ENCODE measurements at places on chromosomes 1 and 21.

- DNase-seq = no peak
These were observed 147.2 kb upstream of the SGIP1 start for GRCh38 chr1:66386712-66387111.

- DNase-seq = no peak
These were observed 191.8 kb upstream of the RAB4A start for GRCh38 chr1:229079016-229079595.

GRCh38 chr1:11602424-11602823, 51.8 kb downstream of the FBXO2 start:
- DNase-seq = no peak

- DNase-seq = no peak
These were observed 811 bp downstream of the KRTAP12-1 start for GRCh38 chr21:44681152-44681551.

DNA sequence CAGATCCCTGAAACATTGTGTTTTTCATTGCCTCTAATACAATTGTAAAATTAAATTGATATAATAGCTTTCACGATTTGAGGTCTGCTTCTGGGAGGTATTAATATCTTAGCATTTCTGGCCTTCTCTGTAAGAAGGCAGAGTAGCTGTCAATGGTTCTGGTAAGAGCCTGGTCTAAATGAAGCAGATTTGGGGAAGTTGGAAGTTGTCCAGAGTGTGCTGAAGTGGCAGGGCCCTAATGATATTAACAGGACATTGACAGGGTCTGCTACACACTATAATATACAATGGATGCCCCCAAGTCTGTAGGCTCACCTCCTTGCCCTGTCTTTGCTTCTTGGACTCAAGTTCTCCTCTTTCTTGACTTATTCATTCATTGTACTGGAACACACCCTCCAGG, 99.5 kb downstream of the C4BPA start:
- no peak for DNase-seq

DNA sequence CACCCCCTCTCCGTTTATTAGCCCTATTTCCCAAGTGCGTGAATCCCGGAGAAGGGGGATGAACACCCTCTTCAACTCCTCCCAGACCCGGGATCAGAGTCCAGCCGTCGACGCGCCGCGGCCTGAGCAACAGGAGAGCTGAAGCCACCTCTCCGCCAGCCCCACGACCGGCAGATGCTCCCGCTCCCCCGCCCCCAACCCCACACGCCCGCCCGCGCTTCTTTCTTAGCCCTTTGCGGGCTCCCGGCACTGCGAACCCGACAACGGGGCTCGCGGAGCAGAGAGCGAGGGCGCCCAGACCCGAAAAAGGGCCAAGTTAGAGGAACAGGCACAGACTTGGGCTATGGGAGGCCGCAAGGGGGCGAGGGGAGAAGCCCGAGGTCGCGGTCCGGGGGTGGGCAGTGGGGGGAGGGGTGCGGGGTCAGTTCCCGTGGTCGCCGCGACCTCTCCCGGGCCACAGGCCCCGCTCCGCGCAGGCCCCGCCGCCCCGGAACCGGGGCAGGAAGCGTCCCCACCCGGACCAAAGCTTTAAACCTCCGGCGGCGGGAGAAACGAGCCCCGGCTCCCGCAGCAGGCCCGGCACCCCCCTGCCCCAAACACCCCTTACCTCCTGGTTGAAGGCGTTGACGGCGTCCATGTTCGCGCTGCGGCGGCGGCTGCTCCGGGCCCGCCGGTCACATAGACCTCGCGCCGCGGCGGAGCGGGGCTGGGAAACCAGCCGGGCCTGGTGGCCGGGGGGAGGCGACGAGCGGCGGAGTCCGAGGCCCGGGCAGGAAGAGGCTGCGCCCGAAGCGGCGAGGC, 662 bp downstream of the SCAF4 start:
- peak; percentile 72 for DNase-seq

GRCh38 chr1:232249339-232249738, 380.6 kb downstream of the SIPA1L2 start:
- no peak for DNase-seq

GRCh38 chr1:185152187-185152767, 4.5 kb downstream of the TRMT1L start:
- no peak for DNase-seq

- no peak for DNase-seq
These were observed 22.9 kb downstream of the OVAAL start for GRCh38 chr1:180581635-180582039.

DNA sequence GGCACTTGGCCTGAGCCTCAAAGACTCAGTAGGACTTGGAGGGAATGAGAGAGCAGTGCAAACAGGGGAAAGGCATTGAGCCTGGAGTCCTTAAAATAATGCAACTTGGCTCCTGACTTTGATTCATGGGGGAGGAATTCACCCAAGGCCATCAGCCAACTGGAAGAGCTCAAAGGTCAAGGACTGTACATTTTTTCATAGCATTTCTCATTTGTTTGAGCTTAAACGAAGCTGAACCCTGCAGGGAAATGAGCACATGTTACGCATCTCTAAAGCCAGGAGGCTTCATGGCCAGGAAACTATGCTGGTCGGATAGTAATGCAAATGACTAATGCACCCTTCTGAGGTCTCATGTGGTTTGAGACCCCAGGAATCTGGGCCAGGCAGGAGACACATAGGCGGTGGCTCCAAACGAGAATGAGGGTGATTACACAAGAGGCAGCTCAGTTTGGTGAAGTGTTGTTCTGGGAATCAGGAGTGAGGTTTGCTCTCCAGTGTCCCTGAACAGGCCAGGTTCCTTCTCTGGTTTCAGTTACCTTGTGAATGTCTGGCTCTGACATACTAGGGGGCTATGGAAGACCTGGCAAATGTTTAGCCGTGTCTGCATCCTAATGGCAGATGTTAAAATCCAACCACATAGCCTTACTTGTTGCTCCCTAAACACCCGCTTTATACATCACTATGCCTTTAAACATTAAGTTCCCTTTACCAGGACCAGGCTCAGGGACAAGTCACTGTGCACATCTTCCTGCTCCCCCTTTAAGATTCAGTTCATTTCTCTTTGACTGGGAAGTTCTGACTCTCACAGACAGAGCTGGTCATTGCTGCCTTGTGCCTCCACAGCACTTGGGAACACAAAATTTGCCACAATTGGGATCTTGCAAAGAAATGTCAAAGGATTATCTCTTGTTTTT, 503.9 kb upstream of the USP24 start:
- DNase-seq = no peak

DNA sequence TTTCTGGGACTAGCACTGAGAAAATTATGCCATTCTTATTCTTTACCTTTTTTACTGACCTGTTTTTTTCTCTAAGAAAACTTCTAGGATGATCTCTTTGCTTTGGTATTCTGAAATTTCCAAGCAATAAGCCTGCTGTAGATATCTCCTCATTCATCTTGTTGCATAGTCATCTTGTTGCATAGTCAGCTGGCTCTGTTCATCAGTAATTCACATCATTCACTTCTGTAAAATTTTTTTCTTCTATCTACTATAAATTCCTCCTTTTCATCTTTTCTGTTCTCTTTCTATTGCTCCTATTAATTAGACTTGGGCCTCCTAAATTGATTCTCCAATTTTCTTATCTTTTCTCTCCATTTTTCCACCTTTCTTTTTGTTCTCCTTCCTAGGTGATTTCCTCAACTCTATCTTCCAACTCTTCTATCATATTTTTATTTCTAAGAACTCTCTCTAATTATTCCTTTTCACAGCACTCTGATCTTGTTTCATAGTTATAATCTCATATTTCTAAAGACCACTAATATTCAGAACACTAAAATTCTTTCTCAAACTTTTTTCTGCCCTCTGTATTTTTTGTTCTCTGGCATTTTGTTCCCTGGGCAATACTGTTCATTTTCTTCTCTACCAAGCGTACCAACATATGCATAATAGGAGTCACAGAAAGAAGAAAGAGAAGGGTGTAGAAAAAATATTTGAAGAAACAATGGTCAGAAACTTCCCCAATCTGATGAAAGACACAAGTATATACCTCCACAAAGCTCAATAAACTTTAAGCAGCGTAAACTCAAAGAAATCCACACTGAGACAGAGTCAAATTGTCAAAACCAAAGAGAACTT, 17.7 kb downstream of the TUT4 start:
- no peak for DNase-seq

GRCh38 chr1:171717062-171717718, 24.7 kb downstream of the VAMP4 start:
- no peak for DNase-seq

GRCh38 chr1:67945733-67946374, 104.6 kb downstream of the DIRAS3 start:
- DNase-seq = no peak

- DNase-seq = peak; percentile 38
These were observed 25.8 kb downstream of the DHCR24 start for GRCh38 chr1:54861070-54861761.

DNA sequence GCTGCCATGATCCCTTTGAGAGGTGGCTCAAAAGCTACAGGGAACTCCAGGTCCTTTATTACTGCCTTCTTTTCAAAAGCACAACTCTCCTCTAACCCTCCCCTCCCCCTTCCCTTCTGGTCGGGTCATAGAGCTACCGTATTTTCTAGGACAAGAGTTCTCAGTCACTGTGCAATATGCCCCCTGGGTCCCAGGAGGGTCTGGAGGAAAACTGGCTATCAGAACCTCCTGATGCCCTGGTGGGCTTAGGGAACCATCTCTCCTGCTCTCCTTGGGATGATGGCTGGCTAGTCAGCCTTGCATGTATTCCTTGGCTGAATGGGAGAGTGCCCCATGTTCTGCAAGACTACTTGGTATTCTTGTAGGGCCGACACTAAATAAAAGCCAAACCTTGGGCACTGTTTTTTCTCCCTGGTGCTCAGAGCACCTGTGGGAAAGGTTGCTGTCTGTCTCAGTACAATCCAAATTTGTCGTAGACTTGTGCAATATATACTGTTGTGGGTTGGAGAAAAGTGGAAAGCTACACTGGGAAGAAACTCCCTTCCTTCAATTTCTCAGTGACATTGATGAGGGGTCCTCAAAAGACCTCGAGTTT, 3.1 kb downstream of the BTG2 start:
- DNase-seq = peak; percentile 35
